ENCODE measurements at places on chromosomes 5 and 9.

DNA sequence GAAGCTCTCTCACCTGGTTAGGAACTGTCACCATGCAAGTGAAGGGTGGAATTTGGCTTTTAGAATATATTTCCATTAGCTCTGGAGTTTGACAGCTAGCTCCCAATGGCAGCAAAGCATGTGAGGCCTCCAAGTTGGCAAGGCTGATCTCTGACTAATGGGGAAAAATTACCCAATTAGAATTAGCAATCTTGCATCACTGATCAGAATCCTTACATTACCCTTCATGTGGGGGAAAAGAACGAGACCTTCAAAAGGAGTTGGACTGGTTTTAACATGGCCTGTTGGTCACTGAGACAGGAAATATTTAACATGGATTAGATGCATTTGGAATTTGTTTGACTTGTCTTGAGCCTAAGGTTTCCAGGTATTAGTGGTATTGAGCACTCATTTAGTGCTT lies 192.3 kb upstream of the GDNF start:
- DNase-seq: peak; percentile 2

- DNase-seq: no peak
Observed at GRCh38 chr9:4558371-4558998, 68.2 kb downstream of the SLC1A1 start.

DNA sequence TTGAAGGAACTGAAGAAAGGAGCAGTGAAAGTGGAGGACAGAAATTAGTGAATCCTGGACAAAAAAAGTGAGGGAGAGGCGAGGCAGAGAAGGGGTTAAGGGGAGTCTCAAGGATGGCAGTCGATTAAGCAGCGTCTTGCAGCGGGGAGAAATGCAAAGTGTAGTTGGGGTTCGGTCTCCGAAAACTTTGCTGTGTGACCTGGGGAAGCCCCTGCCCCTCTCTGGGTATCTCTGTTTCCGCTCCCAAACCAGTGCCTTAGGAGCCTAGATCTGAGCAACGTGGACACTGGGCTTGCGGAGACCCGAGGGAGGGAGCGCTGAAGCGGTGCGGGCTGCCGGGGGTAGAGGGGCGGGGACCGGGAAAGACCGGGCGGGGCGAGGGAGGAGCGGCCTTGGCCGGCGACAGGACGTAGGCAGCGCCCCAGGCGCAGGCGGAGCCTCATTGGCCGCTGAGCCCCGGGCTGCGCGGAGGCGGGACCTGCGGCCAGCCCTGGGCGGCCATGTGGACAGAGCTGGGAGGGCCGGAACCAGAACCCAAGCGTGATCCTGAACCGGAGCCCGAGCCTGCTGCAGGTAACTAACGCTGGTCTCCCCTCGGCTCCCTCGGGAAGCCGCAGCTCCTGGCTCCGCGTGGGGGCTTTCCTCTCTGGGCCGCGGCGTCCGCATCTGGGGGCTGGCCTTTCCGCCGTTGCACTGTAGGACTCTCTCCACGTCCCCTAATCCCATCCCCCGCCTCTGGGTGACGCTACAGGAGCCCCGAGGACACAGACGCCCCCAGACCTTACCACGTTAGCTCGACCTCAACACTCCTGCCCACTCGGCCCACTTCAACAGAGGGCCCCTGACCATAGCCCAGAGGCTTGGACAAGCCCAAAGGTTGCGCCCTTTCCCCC lies at the start of gene ALDH1B1:
Gene ALDH1B1 (plus strand): TSS at position 468 of the 893 bp plus-strand sequence. CDS start 3,047 bp downstream, outside the sequence.
- peak; percentile 79 for DNase-seq

GRCh38 chr5:74536658-74537057 lies 103.9 kb downstream of the ENC1 start:
- DNase-seq: no peak

DNA sequence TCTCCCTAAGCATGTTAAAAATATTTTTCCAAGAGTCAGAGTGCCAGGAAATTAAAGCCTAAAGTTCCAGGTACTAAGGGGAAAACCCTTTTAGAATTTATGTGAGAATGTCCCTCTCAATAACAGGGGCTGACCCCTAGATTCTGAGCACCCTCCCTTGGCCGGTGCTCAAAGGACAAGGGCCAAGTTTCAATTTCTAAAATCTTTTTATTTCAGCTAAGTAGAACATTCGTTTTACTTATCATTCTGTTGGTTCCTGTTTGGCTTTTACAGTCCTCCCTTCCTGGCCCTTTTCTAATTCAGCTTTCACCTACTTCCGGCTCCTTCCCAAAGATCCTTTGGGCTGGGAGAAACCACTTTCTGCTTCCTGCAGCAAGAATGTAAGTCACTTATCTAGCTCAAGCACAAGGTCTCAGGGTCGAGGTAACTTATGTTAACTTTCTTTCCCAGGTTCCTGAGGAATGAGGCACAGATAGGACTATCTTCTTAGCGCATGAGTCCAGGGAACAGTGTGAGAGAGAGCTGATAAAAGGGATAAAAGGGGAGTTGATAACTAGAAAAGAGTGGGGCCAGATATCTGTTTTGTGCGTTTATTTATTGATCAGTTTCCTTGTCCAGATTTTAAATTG lies 34.6 kb upstream of the F2RL2 start:
- DNase-seq: no peak

GRCh38 chr5:152556784-152557183 lies 151.7 kb upstream of the NMUR2 start:
- DNase-seq: no peak
